ENCODE measurements at places on chromosomes 5 and 9.

DNA sequence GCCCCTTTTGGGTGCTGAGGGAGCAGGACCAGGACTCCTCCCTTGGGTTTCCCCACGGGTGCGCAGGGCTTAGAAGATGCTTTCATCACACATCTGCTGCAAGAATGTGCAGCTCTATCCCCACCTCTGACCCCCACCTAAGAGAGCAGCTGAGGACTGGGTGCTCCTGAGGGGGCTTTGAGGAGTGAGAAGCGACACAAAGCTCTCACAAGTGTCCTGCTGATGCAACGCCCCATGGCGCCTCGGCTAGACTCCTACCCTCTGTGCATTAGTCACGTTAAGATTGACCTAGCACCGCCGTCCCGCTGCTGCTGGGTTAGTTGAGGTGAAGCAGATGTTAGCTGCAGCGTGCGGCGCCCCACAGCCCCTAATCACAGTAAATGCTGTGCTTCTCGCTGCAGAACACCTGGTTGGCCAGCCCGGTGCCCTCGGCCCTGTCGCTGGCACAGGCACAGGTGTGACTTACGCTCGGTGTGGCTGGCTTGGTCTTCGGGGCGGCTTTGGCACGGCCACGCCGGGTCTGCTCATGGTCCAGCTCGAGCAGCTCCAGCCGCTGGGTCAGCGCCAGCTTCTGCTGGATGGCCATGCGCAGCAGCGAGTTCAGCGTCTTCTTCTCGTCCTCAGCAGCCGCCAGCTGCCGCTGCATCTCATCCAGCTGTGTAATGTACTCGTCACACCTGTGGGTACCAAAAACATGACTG lies 45.0 kb upstream of the IPPK start:
- DNase-seq: no peak

DNA sequence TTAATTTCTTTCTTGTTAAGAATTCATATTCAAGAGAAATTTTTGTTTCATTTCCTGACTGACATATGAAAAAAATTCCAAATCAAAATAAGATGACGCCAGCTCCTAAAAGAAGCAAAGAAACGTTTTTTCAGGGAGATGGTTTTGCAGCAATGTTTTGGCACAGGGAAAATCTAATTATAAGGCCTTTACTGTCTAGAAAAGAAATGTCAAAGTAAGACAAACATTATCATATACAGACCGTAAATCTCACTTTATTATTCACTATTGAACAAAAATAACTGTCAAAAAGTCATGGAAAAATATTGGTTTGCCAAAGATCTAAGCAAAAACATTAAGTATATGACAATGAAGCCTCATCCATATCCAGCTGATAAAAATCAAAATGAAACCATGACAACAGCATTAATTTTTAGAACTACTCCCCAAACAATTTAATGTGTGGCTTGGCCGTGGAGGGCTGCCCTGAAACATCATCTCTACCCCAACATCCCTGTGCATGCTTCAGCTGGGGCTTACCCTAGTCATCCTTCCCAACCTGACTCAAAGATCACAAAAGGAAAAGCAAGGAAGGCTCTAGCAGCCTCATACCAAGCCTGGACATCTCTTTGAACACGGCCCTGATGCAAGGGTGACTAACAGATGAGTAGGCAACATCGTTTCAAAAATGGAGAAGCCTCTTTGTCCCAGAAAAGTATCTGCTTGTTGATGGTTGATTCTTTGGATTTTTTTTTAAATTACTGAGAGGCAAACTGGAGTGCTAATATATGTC lies 95.6 kb downstream of the ARSB start:
- peak; percentile 64 for DNase-seq

DNA sequence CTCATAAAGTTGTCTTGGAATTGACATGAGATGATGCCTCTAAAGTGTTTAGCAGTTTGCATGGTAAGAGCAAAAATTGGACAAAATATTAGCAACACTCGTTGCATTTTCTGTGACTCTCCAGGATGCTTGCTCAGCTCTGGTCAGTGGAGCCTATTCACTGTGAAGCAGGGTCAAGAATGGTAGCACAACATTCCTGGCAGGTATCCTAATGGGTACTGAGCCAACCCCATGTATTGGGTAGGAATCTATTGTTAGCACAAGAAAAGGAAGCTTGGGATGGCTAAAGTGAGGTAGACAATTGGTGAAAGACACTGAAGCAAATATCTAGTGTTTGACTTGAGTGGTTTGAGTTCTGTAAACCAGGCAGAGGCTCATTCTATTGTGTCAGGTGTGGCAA lies 10.4 kb upstream of the ACTBL2 start:
- no peak for DNase-seq

DNA sequence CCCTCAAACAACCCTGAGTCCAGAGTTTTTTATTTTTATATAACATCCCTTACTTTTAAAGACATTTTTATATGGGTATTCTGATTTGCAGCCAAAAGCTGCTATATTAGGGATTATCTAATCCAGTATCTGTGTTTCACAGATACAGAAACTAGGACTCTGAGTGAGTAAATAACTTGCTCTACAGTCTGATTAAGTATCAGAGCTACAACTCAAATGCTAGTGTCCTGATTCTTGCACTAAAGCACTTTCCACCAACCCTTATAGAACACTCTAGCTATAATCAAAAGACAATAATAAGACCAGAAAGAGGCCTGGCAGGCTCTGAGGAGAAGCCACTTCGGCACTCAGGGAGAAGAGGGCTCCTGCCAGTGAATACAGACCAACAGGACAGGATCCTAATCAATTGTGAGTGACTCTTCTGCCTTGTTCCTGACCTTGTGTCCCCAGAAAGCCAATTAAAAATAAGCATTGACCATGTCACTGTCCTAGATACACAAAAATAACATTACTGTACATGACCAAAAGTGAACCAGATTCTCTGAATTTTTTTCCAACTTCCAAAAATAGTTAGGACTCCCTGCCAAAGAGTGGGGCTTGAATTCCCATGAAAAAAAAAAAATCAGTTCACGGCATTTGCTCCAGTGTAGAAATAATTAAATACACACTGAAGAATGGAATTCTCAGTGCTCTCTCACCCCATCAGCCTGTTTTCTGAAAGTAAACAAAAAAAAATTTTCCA lies 63.6 kb upstream of the MAP3K1 start:
- DNase-seq: no peak

GRCh38 chr5:38468202-38468673 lies 88.2 kb downstream of the LIFR start:
- DNase-seq: peak; percentile 83

DNA sequence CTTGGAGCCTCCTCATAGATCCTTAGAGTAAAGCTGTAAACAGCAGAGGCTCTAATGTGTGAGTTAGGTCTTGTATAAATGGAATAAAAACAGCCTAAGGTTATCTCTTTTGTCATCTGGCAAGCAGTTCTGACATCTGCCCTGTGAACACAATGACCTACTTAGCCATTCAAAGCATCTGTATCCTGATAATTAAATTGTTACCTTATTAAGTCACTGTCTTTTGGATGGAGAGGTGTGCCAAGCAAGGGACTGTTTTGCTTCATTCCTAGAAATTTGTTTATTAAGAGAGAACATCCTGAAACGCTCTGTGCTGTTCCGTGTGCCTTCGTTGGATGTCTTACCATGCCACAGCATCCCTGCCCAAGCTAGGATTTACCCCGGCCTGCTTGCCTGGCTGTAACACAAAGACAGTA lies 1.5 kb downstream of the LSM11 start:
- DNase-seq: no peak

DNA sequence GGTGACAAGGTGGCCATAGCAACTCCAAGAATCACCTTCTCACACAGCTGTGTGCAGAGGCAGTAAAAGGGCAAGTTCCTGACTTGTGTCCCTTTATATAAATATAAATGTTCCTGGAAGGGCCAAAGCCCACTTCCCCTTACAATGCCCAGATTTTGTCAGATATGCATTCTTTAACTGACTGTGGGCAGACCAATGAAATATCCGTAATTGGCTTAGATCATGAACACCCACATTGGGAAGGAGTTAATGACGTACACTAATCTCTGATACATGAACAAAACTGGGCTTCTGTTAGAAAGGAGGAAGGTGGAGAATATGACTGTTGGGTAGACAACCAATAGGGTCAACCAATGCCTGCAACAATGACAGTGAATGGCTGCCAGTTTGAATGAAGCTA lies 397.2 kb upstream of the CLINT1 start:
- DNase-seq: no peak

DNA sequence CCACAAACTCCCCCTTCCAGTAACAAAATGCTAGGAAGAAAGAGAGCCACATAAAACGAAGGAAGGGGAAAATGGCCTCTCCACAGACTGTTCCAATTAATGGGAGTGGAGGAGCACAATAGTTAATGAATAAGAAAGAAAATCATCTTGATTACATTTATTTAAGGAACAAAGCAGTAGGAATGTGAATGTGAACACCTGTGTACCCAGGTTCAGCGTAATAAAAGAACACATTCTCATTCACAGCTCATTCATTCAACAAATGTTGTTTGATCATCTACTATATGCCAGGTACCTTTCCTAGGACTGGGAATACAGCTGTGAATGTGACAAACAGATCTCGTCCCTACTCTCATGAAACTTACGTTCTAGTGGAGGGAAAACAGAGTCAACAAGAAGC lies 35.7 kb downstream of the SIL1 start:
- DNase-seq: no peak

DNA sequence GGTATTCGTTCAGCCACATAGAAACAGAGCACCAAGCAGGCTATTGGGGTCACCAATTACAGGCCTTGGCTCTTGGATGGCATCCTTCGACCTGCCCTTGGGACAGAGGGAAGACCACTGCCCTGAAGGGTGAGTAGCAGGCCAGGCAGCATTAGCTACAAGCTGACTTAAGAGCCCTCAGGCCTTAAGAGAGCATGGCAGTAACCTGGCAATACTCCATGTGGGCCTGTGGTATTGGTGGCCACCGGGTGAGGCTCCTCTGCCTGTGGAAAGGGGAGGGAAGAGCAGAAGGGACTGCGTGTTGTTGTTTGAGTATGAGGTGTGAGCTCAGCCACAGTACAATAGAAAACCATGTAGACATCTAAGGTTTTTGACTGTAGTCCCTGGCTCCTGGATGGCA lies 170.6 kb downstream of the MCTP1 start:
- no peak for DNase-seq

Measured in stromal cell of bone marrow (primary cell).